Stimulated activated CD4-positive, alpha-beta T cell treated with anti-CD3 and anti-CD28 coated beads, Interleukin-1b, Interleukin-23, amount 100 ng/mL, for 1 hour (primary cell): ENCODE measurements at places on chromosomes 4 and X.

- DNase-seq, result no peak
Measured at GRCh38 chrX:37776283-37776986, 3.4 kb upstream of the CYBB start.

DNA sequence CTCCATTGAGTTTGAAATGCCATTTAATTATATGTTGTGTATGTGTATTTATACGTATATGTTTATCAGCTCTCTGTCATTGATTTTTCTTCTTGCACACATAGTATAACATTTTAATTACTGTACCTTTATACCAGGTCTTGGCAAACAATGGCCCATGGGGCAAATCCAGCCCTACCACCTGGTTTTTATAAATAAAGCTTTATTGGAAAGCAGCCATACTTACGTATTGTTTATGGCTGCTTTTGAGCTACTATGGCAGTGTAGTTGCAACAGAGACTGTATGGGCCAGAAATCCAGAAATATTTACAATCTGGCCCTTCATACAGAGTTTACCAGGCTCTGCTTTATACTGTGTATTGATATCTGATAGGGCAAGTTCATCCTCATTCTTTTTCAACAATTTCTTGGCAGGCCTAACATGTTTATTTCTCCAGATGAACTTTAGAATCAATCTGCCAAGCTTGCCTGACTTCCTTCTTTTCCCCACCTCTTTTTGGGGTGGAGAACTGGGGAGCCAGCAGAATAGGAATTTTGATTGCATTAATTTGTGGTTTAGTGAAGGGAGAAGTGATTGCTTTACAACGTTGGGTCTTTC, 15.8 kb downstream of the DCUN1D4 start:
- DNase-seq, result no peak

- DNase-seq, result no peak
Measured at GRCh38 chrX:124098089-124098488, 136.6 kb downstream of the STAG2 start.

GRCh38 chrX:129726307-129727111, 12.3 kb upstream of the XPNPEP2 start:
- DNase-seq, result no peak

- no peak for DNase-seq
Measured at GRCh38 chr4:89800012-89800516, 36.9 kb downstream of the SNCA start.

DNA sequence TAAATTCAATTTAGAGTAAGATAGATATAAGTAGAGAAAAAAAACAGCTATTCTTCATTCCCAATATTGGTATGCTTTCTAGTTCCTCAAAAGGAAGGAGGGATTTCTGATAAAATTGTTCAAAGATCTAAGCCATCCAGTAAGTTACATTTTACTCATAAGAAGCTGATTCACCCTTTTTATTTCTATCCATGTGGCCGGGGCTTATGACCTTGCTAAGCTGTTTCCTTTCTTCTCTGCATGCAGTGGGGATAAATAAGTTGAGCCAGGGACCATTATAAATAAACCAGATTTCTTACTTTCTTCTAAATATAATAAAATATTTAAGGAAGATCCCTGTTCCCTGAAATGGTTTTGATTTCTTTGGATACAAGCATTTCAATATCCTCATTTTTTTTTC, 502.3 kb downstream of the PDHA2 start:
- DNase-seq, result no peak

- DNase-seq, result no peak
Measured at GRCh38 chr4:185693548-185694215, 118.3 kb downstream of the SORBS2 start.

GRCh38 chrX:39011454-39012221, 210.4 kb downstream of the MID1IP1 start:
- no peak for DNase-seq

DNA sequence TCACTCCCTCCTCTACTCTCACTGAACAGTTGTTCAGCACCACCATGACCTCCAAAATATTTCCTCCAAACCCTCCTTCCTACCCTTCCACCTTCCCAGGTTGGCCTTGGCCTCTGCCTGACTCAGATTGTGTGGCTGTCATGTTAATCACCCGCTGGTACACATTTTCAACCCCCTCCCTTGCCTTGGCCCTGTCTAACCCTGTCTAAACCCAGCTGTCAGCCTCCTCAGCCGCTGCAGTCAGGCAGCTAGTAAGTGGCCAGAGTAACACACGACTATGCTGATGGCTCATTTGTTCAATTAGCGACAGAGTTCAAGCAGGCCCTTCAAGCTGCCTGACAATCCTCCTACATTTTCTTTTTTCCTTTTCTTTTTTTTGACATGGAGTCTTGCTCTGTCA, 18.0 kb downstream of the ING2 start:
- DNase-seq, result no peak

- no peak for DNase-seq
Measured at GRCh38 chrX:14607446-14607985, 78.2 kb downstream of the GLRA2 start.

GRCh38 chrX:109352066-109352588, 129.8 kb downstream of the GUCY2F start:
- DNase-seq, result no peak

DNA sequence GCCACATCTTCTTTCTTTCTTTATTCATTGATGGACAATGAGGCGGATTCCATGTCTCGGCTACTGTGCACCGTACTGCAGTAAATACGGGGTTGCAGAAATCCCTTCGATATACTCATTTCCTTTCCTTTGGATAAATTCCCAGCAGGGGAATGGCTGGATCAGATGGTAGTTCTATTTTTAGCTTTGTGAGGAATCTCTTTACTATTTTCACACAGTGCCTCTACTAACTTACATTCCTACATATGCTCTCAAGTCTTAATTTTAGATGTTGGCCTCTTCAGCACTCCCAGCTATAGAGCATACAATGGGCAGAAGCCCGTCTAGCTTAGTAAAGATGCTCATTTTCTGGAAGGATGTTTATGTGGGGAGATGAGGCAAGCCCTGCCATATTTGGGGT, 317.4 kb downstream of the ASMT start:
- no peak for DNase-seq

- no peak for DNase-seq
Measured at GRCh38 chr4:157961229-157961990, 211.4 kb downstream of the GASK1B start.

DNA sequence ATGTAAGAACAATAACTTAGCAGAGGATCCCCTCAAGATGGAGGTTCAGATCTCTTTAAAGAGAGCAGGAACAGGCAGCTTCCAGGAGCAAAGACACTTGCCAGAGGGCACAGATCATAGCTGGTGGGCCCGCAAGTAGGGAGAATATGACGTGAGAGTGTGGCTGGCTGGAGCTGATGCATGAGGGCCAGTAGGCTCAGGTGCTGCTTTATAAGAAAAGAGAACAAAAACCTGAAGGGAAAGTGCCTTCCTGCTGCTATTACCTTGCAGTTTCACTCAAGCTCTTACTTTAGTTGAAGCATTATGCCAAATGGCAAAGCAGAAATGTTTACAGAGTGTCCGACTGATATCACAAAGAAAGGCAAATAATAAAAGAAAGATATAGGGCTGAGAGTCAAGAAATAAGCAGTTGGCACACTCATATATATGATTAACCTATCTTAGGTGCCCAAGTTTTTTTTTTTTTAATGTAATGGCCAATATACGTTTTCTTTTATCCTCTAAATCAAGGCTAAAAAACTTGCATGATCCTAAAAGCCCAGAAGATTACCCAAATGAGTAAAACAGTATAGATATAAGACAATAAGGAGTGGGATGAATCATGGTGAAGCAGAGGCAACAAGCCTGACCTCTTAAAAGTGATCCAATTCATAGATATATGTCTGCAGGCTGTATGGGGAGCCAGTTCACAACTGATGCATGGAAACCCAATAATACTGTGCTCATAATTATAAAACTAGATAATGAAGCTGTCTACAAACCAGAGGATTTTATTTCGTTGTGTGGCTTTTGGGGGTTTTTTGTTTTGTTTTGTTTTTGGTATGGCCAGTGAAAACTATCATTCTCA, 12.6 kb downstream of the NR0B1 start:
- no peak for DNase-seq

- DNase-seq, result no peak
Measured at GRCh38 chr4:37664696-37665095, 21.5 kb downstream of the RELL1 start.

- no peak for DNase-seq
Measured at GRCh38 chr4:105184316-105184980, 37.8 kb downstream of the TET2 start.

DNA sequence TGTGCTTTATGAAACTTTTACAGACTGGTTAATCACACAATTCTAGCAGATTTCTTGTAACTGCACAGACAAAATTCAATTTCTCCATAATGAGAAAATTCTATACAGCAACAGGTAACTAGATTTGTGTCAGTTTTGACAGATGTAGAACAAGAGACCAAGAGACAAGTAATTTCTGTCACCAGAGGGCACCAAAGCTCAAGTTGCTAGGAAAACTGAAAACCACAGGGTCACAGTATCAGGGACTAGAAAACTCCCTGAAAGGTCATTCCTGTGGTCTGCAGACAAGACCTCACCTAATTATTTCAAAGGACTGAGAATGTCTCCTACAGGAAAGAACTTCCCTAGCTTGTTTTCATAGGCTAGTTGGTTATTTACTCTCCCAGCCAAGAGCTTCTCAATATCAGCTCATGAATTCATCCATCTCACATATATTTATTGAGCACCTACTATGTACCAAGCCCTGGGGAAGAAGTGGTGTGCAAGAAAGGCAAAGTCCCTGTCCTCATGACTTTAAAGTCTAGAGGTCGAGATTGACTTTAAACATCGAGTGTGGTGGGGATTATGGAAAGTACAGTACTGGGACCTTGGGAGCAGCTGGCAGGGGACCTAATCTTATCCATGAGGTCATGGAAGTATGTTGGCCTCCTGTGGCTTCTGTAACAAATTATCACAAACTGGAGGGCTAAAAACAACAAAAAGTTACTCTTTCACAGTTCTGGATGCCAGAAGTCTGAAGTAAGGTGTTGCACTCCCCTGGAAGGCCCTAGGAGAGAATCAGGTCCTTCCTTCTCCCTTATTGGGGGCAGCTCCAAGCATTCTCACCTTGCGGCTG, 47.8 kb upstream of the SETD7 start:
- DNase-seq, result no peak

GRCh38 chr4:161926033-161926828, 237.6 kb downstream of the FSTL5 start:
- DNase-seq, result no peak

DNA sequence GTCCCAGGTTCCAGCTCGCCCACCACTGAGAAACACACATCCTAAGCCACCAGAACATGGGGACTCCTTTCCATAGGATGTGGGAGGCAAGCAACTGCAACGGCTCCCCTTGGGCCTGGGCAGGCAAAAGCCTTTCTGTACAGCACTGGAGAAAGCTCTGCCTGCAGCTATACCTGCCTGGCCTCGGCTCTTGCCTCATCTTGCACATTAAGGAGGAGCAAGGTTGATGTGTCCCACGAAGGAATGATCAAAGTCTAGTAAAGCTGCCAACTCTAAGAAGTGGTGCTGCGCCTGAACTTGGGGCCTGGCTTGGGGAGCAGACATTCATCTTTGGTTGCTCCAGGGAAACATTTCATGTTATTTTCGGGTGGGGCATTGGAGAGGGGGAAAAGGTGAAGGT, 19.6 kb downstream of the CCNG2 start:
- DNase-seq, result no peak

DNA sequence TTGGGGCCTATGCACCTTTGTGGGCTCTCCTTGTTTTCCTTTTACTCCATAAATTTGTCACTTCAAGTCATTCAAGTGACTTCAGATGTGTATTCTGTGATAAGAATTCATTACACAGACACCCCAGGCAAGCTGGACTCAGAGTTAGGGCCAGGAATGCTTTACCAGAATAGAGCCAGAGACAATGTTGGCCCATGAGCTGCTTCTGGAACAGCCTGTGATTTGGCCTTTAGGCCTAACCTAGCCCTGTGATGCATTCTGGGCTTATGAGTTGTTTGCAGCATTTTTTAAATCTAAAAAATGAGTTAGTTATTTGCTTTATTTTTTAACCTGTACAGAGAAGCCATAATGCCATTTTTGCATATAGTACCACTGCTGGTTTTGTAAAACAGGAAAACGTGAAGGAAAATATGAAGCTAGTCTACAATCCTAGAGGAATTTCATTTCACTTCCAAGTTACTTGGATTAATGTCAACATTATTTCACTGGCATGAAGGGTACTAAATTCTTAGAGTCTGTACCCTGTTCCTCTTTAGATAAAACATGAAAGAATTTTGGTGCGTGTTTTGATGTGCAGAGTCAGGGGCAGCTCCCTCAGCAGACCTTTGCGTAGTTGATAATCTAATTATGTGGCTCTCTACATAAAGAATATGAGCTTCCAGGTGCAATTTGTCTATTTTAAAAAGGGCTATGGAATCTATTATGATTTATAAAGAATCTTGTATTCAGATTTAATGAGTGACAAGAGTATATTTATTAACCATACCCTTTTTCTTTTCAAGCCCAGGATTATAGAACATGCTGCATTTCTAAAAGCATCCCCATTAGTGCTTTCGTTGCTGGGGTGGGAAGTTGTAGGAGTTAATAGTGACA, 84.7 kb downstream of the ARHGAP10 start:
- DNase-seq, result no peak

DNA sequence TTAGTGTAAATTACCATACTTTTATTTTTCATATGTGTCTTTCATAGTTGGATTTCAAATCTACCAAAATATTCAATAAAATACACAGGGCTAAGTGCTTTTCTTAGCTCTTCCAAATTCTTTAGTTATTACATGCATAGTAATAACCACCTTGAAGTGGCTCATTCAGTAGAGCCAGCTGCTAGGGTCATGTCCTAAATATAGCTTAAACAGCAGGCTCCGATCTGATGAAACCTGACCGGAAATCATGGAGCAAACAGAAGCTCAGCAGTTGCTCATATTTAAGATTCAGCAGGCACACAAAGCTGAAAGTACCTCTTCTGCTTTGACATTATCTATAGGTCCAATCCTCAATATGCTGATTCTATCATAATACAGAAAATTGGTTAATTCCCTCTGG, 1470.4 kb downstream of the ADGRL3 start:
- DNase-seq, result no peak

- DNase-seq, result no peak
Measured at GRCh38 chrX:76248901-76249300, 76.0 kb downstream of the PBDC1 start.

DNA sequence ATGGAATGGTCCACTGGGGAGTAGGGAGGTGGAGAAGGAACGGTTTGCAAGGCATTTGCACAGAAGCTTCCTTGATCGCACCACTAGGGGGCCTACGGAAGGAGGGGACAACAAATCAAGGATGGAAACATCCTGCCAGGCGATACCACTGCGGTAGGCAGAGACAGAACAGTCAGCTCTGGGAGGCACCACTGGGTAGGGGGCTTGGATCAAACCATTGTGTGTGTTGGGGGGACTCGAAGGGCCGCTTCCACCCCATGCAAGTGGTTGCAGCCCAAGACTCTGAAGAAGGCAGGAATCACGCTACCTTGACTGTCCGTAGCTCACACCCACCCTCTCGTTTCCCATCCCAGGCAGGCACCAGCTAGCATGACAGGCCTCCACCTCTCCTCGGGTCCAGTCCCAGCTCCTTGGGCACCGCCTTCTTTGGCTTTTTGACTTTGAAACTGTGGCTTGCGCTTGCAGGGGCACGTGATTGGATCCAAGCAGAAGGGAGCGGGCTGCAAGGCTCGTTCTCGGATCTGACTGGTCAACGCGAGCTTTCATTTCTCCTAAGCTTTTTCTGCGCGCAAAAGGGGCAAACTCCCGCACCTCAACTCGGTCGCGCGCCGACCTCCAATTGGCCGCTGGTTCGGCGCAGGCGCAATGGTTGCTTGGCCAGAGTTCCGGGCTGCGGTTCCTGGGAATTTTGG, 28.4 kb downstream of the GAGE1 start:
- no peak for DNase-seq

- DNase-seq, result no peak
Measured at GRCh38 chr4:81135501-81135900, 79.5 kb downstream of the PRKG2 start.

- no peak for DNase-seq
Measured at GRCh38 chrX:105114554-105115130, 105.9 kb downstream of the TEX13A start.
